B cell (primary cell): ENCODE measurements at places on chromosomes 11 and 22. TPM values are rescaled to one million over a fixed set of nuclear protein-coding genes. Genes with fewer than 3 reads are reported as not detected.

Gene STK33
- 9.3 and 13.2 TPM in 2 replicates for total RNA-seq

- H3K36me3 ChIP-seq, result no peaks in the 10 kb centered on the region
- no peaks in the 10 kb centered on the region for H3K27me3 ChIP-seq
- H3K4me1 ChIP-seq, result peaks cover 27% of the 10 kb centered on the region
- H3K4me3 ChIP-seq, result no peak overlapping the region
- no peak for DNase-seq
- no peak overlapping the region for H3K27ac ChIP-seq
Observed at GRCh38 chr11:66047541-66048365, 1.2 kb downstream of the GAL3ST3 start.

- peaks cover 7% of the 10 kb centered on the region for H3K36me3 ChIP-seq
- peaks cover 14% of the 10 kb centered on the region for H3K27me3 ChIP-seq
- DNase-seq, result peak; percentile 16
- H3K4me1 ChIP-seq, result peaks cover 15% of the 10 kb centered on the region
Observed at GRCh38 chr11:103091064-103091800, 728 bp downstream of the DCUN1D5 start.

- H3K27ac ChIP-seq, result peak overlapping the region; percentile 86
- DNase-seq, result peak; percentile 64
- H3K27me3 ChIP-seq, result no peaks in the 10 kb centered on the region
- peak overlapping the region; percentile 87 for H3K4me3 ChIP-seq
- H3K36me3 ChIP-seq, result no peaks in the 10 kb centered on the region
- H3K4me1 ChIP-seq, result peaks cover 16% of the 10 kb centered on the region
Observed at GRCh38 chr22:41285441-41285819, 557 bp downstream of the RANGAP1 start.
